Activated gamma-delta T cell treated with Interleukin-2 at 50 U/mL for 16 hours (primary cell): ENCODE measurements at places on chromosomes 6 and 20.

GRCh38 chr20:51876313-51876940 is 74.1 kb upstream of the SALL4 start:
- DNase-seq: no peak

GRCh38 chr20:46970937-46971630 is 76.4 kb downstream of the EYA2 start:
- DNase-seq: no peak

DNA sequence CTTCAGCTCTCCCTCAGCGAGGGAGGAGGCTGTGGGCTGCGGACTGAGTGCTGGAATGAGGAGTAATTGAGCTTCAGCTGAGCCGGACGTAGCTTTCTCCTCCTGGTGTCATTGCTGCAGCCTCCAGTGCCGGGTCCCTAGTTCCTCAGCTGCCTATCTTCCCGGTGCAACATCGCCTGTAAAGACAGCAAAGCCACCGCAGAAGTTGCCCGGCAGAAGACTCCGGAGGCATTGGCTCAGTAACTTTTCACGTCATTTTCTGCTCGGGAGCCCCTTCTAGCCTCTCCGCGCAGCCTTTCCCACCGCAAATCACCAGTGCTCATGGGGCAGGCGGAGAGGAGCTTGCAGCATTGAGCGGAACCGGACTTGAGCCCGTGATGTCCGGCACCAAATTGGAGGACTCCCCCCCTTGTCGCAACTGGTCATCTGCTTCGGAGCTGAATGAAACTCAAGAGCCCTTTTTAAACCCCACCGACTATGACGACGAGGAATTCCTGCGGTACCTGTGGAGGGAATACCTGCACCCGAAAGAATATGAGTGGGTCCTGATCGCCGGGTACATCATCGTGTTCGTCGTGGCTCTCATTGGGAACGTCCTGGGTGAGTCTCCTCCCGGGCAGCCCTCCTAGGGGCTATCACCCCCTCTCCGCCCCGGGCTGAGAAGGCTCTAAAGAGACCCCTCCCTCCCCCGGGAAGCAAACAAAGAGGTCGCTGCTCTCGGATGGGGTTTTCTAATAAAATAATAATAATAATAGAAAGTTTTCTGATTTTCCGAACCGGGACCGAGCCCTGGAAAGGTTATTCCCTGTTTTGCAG is at the start of gene HCRTR2:
Gene HCRTR2, plus strand, starts transcription at position 305 of the 816 bp plus-strand sequence. Its CDS starts 73 bp downstream, at position 378.
- no peak for DNase-seq

DNA sequence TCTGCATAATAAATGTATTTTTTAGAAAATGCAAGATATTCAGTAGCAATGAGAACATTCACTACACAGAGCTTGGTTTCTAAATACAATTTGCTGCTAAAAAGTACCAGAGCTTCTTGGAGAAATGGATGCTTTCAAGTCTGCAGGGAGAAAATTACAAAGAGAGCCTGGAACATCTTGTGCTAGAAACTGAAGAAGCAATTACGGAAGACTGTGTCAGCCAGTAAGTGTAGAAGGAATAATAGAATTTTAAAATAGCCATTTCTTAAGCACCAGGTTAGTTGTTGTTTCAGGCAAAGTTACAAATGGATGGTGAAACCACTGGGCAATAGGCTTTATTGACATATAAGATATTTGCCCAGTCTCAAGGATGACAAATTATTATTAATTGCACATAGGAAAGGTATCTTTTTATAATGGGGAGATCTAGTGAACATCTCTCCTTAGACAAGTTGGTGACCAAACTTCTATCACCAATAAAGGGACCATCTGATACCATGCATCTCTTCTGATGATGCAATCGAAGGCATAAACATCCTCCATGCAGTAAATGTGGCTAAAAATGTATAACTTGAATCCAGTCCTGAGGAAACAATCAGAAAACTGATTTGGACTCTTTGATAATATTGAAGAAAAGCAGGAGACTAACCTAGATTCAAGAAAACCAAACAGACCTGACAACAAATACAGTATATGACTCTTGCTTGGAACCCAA is 81.7 kb downstream of the ARHGAP18 start:
- no peak for DNase-seq

DNA sequence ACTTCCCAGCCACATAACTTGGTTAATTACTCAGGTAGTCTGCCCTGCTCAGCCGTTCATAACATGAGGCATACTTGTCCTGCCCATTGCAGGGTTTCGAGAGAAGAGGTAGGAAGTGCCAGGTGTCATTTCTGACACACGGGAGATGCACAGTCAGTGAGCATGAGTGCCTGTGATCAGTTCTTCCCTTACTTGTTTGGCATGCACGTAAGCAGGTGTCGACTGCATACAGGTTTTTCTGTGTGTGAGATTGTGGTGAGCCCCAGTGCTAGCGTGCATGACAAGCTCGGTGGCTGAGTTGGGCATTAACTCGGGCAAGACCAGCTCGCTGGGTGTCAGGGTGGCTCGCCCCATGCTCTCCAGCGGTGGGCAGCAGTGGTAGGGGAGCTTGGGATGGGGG is 51.2 kb upstream of the SLC22A1 start:
- no peak for DNase-seq

GRCh38 chr6:11055127-11055627 is 11.1 kb upstream of the ELOVL2 start:
- DNase-seq: no peak

DNA sequence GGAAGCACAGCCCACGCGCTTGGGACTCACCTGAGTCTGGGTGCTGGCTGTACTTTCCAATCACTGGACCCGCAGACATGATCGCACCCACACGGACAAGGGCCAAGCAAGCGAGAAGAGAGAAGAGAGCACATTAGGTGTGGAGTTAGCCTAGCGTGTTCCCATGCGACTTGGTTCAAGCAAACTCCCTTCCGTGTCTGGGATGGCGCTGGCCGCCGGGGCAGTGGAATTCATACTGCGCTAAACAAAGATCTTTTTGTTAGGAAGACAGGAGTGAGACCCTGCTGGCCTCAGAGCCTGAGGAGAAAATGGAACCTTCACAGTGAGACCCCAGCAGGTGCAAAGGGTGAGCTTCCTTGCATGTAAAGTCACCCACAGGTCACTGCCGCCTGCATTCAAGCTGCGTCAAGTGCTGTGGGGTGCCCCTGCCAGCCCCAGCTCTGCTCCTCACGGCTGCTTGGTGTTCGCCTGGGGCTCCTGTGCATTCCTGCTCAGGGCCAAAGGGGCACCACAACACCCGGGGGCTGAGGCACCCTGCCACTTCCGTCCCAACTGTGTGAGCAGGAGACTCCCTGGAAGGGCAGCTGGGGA is 26.4 kb downstream of the PSMG4 start:
- no peak for DNase-seq
